ENCODE measurements at places on chromosomes 3 and 15.

- DNase-seq: no peak
These were observed 1244.5 kb downstream of the OTOL1 start for GRCh38 chr3:162740941-162741596.

- no peak for DNase-seq
These were observed 7.5 kb downstream of the SOX14 start for GRCh38 chr3:137771401-137772213.

GRCh38 chr3:122873741-122874515 is 79.1 kb downstream of the SLC49A4 start:
- no peak for DNase-seq

- peak; percentile 44 for DNase-seq
These were observed 10.7 kb downstream of the XIRP1 start for GRCh38 chr3:39181408-39182335.

DNA sequence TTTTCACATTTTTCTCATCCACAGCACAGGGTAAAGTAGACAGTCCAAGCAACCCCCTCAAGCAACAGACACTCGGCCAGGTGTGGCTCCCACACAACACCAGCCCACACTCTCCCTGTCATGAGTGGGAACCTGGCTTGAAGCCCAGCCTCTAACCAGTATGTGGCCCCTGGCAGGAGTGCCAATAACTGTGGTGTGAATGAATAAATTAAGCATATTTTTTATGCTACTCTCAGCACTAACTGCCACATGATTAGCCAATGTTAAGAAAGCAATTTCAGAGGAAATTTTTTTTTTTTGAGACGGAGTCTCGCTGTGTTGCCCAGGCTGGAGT is 9.9 kb downstream of the IL17RD start:
- DNase-seq: no peak

- no peak for DNase-seq
These were observed 98.7 kb downstream of the KCNMB2 start for GRCh38 chr3:178634975-178635374.

GRCh38 chr3:120796976-120797375 is 54.4 kb downstream of the GTF2E1 start:
- no peak for DNase-seq

DNA sequence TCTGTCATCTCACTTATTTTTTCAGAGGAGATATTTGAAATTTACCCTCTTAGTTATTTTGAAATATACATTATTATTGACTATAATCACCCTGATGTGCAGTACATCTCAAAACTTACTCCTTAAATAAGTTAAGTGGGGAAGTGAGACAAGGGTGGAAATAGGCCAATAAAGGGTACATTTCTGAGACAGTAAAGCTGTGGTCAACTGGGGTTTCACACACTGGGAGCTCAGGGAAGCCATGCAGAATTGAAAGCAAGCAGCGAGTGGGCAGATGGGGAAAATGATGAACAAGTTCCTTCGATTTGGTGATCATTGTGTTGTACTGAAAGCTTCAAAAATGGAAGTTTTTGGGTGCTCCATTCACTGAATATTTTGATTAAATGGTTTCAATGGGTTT is 21.6 kb upstream of the MOBP start:
- DNase-seq: no peak

DNA sequence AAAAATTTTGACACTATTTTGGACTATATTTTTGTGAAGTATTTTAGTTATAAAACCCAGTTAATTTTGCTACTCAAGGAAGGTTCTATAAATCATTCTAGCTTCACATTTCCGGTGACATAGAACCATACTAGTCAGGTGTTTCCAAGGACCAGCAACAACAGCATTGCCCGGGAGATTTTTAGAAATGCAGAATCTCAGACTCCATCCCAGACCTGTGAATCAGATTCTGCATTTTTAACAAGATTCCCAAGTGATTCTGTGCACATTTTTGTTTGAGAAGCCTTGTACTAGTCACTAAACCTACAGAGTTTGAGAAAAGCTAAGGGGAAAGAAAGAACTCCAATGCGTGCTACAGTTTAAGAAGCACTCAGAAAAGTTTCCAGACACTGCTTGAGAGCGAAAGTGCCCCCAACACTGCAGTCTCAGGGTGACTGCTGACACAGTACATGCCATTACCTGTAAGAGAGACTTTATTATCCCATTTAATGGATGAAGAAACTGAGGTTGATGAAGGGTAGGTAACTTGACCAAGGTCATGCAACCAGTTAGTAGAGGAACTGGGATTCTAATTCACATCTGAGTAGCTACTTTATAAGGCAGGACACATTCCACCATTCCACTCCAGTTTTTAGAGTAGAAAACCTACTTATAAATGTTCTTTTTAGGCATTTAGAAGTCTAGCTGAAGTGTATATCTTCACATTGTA is 49.7 kb upstream of the USP3 start:
- DNase-seq: no peak

- DNase-seq: peak; percentile 47
These were observed 532 bp downstream of the B4GALT4 start for GRCh38 chr3:119240101-119240590.

- DNase-seq: no peak
These were observed 633 bp downstream of the IGSF10 start for GRCh38 chr3:151460228-151460627.

DNA sequence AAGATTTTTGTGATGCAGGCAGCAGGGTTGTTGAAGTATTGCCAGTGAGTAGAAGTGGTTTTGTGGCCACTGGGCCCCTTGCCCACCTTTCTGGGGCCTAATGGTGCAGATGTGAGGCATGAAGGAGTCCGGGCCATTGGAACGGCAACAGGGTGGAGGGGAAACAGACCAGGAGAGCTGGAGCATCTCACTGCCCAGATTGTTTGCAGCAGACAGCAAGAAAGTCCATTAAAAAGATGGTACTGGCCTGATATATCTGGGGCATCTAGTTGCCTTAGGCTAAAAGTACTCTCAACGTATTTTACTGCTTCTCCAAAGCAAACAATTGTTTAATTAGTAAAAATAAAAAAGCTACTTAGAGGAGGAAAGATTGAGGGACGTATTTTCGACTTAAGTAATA is 298.4 kb downstream of the SATB1 start:
- DNase-seq: no peak

DNA sequence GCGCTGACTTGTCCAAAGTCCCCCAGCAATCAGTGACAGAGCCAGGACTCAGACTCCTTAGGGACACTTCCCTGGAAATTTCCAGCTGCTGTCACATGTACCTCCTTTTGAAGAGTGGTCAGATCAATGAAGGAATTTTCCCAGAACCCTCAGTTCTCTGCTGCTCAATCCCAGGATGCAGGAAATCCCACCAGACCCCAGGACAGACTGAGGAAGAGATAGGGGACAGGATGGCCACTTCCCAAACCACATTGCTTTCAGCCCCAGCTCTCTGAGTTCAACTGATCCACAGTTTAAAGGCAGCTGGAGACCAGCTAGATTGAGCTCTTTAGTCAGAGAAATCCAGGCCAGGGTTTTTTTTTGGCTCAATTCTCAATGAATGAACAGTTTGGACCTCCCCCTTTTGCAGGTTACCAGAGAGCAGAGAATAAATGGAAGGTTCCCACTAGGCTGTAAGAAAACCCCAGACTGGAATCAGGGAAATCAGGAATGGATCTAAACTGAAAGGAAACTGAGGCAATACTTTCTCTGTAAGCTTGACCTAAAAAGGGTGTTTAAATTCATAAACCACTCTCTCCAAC is 1.5 kb downstream of the CYP1A1 start:
- peak; percentile 77 for DNase-seq

DNA sequence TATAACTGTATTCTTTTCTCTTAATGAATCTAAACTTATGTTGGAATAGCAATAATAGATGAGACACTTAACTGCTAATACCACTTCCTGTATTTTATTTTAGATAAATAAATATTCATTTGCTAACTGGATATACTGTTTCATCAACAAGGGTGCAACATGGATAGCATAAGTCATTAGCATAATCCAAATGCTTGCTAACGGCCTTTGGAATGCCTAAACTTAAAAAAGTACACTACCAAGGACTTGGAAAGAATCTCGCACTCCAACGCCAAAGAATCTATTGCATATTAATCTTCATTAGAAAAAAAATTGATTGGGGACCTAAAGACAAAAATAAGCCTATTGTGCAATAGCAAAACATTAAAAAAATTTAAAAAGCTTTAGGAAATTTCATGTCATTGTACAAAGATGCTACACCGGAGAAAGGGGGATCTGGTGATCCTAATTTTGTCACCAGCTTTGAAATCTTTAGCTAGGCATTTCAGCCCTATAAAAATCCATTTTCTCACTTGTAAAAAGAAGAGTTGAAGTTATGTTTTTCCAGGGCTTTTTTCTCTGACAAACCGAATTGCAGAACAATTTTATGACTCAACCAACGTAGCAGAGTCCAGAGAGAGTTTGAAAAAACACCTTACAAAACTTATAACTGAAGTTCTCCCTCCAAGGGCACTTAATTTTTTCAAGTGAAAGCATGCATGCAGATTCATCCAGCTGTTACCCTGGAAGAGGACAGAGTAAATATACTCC is 4.1 kb downstream of the VGLL3 start:
- no peak for DNase-seq

DNA sequence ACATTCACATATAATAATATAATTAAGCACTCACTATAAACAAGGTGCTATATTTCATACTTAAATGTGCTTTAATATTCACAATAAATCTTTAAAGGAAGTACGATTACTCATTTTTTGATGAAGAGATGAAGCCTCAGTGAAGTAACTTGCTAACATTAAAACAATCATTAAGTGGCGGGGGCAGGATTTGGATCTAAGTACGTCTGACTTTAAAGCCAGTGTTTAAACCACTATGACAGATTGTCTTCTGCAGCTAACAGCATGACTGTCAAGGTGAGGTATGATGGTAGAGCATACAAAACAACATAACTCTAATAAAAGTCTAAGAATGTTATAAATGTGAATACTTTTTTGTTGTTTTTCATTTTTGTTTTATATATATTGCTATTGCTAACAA is 862.1 kb downstream of the ROBO1 start:
- no peak for DNase-seq

- no peak for DNase-seq
These were observed 16.7 kb downstream of the CACNA2D3 start for GRCh38 chr3:54138937-54139547.

DNA sequence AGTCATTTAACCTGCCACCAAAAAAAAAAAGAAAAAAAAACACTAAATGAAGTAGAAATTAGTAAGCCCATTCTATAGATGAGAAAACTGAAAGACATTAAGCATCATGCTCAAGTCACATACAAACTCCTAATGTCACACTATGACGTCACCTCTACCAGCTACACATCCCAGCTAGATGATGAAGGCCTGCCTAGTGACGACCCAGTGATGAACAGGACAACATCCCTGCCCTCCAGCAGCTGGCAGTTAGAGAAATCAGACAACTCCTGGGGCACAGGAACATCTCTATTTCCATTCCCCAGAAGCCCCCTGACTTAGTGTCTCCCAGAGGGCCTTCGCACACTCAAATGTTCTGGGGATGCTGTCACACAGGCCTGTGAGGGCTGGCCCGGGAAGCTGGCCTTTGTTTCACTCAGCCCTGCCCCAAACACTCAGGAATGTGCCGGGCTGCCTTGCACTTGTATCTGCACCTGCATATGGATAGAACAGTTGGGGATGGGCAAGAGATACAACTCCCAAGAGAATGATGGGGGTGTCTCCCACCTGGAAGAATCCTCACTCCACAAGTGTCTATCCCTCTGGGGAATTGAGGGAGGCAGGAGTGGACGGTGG is 7.0 kb upstream of the HAPLN3 start:
- DNase-seq: no peak

- peak; percentile 34 for DNase-seq
These were observed 536 bp downstream of the WDR73 start for GRCh38 chr15:84653584-84653909.

- no peak for DNase-seq
These were observed 124.7 kb downstream of the RPL22L1 start for GRCh38 chr3:170745211-170745718.

GRCh38 chr3:143896486-143896885 is 48.2 kb upstream of the SLC9A9 start:
- no peak for DNase-seq

- DNase-seq: no peak
These were observed 635.6 kb upstream of the CFAP20DC start for GRCh38 chr3:59685432-59685831.

DNA sequence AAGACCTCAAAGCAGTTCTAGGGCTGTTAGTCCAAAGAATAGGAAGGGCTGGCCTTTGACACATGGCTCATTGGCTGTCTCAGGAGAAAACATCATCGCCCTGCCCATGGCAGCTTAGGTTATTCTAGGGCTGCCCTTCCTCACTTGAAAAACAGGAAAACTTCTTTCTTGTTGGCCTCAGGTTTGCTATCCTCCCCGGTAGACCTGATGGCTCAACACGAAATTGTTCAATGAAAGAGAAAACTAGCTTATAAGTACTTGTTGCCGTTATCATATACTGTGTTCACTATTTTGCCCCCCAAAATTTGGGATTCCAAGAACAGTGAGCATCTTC is 602 bp upstream of the SLTM start:
- no peak for DNase-seq

DNA sequence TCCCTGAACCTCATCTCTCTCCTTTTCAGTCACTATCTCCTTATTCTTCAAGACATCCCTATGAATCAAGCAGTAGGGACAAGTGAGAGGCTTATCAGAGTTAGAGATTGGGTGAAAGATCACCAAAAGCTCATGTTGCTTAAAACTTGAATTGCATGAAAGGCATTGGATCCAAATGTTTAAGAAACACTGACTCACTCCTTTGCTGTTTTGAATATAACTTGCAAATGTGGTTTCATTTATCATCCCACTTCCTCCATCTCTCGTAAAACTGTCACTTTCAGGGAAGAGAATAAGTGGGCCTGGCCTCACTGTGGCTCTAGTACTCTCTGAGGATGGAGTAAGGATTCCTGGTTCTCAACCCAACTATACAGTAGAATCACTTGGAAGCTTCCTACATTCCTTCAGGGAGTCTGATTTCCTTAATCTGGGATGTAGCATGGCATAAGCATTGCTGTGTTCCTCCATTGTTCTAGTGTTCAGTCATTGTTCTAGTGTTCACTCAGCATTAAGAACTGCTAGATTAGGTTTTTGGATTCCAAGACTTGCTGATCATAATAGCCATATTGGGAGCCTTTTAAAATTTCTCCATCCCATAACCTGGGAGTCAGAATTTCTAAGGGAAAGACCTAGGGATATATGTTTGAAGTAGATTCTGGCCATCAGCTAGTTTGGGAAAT is 171.8 kb downstream of the TMEM108 start:
- peak; percentile 41 for DNase-seq

GRCh38 chr3:149316437-149316836 is 17.0 kb downstream of the TM4SF18 start:
- no peak for DNase-seq

- DNase-seq: peak; percentile 95
These were observed 5.6 kb downstream of the SLC25A38 start for GRCh38 chr3:39388741-39389248.

DNA sequence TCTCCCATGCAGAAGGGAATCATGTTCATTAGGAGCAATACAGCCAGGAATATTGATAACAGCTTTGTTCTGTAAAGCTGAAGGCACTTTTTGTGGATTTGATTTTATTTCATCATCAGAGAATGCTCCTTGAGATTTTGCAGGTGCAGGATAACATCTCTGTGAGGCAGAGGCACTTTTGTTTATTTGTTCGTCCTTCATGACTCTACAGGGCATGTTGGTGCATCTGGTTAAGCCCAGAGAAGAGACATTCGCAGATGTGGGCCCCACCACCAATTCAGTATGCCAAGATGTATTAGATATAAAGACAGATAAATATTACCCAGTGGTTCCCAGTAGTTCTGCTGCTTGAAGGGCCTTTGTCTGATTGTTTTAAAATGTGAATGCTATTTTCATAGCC is 368.1 kb upstream of the SEMA6D start:
- DNase-seq: no peak
